Renal cortical epithelial cell (primary cell): ENCODE measurements at places on chromosomes 3 and 15. TPM values are rescaled to one million over a fixed set of nuclear protein-coding genes. Genes with fewer than 3 reads are reported as not detected.

- DNase-seq = no peak
These were observed 115.6 kb downstream of the RFX7 start for GRCh38 chr15:56128081-56128480.

DNA sequence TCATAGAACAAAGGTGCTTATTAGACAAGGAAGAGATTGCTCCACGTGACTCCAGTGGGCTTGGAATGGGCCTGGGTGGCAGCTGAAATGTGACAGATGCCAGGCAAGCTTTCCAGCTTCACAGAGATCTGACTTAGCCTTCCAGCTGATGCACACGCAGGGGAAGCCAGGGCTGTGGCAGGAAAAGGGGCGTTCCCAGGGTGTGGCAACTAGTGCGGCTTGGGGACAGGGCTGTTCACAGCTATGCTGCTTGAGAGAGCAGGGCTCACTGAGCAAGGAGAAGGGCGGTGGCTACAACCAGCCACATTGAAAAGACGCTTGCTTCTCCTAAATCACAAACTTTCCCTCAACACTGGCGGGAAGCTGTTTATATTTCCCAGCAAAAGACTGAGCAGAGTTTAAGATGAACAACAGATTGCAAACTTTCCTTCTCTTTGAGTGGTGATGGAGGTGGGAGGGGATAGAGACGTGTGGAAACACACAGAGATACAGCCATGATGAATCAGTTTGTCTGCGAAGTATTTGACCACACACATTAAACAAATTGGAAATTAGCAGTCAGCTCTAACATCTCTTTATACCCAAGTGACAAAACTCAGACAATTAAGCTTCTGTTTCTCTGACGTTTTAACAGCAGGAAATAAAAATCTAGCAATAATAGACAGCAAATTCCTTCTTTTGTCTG, 127.5 kb downstream of the BDH1 start:
- peak; percentile 36 for DNase-seq

MTHFS gene
- total RNA-seq = 26.7 and 34.7 TPM in 2 replicates

DNA sequence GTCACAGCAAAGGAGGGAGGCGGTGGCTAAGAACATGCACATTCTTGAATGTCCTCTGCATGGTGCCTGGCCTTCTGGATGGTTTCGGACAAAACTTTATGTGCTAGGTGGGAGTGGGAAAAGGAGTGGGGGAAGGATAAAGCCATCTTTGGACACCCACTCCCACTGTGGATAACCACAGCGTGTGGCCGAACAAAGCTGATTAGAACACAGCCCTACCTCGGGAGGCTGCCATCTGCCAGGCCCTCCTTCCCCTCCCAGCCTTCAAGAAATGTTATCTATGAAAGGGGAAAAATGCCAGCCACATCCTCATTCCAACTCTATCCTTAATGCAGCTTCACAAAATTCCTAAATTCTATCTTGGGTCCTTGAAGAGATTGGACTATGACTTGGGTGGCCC, 18.8 kb downstream of the AMOTL2 start:
- no peak for DNase-seq
